ENCODE measurements at places on chromosomes 11 and 22.

- no peak for DNase-seq
These were observed 29.3 kb upstream of the PRDM10 start for GRCh38 chr11:130031945-130032344.

DNA sequence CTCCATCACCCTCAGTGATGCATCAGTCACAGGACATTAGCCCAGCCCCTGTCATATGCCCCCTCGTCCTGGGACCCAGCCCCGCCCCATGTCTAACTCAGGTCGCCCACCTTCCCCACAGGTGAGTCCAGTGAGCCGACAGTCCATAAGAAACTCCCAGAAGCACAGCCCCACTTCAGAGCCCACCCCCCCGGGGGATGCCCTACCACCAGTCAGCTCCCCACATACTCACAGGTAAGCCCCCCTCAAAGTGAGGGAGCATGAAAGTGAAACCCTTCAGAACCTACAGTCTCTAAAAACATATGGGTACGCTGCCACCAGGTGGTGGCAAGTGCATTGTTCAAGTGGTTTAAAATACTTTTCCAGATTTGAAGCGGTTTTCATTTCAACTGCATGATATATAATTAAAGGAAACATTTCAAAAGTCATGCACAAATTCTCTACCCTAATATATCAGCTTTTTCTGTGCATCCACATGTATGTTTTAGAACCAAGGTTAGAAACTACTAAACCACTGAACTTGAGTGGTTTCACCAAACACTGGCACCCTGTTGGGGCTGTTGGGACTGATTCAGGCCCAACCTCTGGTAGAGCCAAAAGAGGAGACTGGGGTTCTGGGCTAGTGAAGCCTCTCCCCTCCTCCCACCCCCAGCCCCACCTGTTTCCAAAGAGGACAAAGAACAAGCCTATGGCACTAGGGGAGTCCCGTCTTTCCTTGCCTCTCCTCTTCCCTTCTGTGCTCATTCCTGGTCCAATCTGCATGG lies 17.3 kb downstream of the EPS8L2 start:
- no peak for DNase-seq

DNA sequence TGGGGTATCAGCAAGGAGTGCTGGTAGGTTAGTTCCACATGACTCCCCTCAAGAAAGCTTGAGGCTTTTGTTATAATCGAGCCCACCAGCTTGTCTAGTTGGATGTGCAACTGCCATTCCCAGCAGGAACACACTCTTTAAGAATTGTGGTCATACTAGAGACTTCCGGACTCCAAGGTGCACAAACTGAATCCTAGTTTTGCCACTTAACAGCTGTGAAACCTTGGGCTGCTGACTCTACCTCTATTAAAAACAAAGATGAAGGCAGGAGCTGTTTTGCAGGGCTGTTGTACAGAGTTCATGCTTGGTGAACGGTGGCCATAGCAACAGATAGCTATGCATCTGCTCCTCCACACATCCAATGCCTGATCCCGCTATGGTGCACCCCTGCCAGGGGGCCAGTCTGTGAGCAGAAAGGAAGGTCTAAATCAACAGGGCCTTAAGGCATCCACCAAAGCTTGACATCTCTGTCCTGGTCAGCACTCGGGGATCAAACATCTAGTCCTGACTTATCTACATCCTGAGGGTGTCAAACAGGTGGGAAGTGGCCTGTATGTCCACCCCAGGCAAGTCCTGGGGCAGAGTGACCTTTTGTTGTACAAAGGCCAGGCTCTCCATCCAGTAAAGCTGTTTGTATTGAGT lies 36.4 kb downstream of the DKK3 start:
- no peak for DNase-seq

DNA sequence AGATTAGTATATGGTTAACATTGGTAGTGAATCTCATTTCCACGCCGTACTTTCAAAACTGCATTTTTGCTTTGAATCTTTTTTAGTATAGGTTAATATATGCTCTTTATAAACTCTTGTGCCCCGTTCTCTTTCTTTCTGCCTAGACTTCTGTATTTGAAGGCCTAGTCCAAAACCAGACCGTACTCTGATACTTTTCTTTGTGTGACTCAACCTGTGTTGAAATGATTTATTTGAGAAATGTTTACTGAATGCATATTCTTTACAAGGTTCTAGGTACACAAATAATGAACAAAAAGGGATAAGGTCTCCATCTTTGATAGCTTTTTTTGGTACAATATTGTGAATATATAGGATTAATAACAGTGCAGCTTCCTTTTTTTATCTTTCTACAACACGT lies 68.3 kb downstream of the HIPK3 start:
- no peak for DNase-seq

DNA sequence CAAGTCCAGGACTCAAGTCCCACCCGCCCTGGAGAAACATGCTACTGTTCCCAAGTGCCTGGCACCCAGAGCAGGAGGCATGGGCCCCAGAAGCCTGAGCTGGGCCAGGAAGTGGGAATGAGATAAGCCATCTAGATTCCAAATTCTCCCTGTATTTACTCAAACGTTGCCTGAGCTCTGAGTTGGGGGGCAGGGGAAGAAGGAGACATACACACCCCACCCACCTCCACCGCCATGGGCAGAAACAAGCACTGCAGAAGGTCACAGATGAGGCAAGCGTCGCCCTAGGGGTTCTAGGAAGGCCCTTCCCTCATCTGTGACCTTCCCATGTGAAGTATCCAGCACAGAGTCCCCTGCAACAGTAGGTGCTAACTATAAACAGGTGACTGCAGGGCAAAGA lies 54.0 kb downstream of the PLEKHA7 start:
- DNase-seq, result no peak

DNA sequence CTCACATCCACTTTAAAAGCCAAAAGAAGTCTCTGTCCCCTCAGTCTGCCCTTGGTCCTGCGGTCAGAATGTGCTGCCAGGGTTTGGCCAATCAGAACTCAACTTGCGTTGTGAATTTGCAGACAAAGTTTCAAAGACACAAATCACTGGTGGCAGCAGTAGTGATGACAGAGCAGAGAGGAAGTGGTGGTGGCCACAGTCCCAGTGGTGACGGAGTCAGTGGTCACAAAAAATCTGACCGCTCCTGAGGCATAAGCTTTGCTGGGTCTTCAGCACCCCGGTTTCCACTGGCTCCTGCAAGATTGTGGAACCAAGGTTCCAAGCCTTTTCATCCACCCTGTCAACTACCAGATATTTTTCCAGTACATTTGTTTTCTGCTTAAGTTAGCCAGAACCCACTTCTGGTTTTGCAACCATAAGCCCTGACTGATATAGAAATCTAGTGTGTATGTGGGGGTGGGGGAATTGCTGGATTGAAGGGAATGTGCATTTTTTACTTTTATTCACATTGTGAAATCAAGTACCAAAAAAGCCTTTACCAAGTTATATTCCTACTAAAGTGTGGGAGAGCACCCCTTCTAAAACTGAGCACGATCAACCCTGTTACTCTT lies 112.3 kb downstream of the TMPRSS5 start:
- no peak for DNase-seq

- DNase-seq, result no peak
These were observed 1.9 kb downstream of the CEP57 start for GRCh38 chr11:95792200-95792599.

DNA sequence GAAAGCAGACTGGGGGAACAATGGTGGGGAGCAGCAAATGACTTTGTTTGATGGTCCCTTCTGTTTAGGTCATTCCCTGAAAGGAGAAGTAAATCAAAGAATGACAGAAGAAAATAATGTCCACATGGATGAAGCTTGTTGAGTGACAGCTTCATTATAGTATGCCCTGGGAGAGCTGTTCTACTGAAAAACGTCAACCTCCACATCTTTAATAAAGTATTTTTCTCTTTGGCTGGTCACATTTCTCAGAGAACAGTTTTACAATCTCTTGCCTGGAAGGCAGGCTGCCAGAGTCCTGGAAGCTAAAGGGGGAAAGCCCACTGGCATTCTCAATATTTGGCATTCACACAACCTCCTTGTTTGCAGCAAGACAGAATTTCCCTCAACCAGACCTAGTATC lies 287.9 kb downstream of the SWAP70 start:
- no peak for DNase-seq

- no peak for DNase-seq
These were observed 189.1 kb downstream of the ADAMTS15 start for GRCh38 chr11:130637566-130637965.

GRCh38 chr11:130388607-130389205 lies 39.7 kb downstream of the ADAMTS8 start:
- no peak for DNase-seq

All from D721Med (cell line).